ENCODE measurements at places on chromosomes 5 and 9.

GRCh38 chr5:66168226-66168625 is 24.1 kb downstream of the SREK1 start:
- DNase-seq, result no peak

GRCh38 chr5:14181299-14181968 is 38.3 kb downstream of the TRIO start:
- DNase-seq, result no peak

- no peak for DNase-seq
Observed at GRCh38 chr5:139903450-139903794, 107.8 kb downstream of the PSD2 start.

DNA sequence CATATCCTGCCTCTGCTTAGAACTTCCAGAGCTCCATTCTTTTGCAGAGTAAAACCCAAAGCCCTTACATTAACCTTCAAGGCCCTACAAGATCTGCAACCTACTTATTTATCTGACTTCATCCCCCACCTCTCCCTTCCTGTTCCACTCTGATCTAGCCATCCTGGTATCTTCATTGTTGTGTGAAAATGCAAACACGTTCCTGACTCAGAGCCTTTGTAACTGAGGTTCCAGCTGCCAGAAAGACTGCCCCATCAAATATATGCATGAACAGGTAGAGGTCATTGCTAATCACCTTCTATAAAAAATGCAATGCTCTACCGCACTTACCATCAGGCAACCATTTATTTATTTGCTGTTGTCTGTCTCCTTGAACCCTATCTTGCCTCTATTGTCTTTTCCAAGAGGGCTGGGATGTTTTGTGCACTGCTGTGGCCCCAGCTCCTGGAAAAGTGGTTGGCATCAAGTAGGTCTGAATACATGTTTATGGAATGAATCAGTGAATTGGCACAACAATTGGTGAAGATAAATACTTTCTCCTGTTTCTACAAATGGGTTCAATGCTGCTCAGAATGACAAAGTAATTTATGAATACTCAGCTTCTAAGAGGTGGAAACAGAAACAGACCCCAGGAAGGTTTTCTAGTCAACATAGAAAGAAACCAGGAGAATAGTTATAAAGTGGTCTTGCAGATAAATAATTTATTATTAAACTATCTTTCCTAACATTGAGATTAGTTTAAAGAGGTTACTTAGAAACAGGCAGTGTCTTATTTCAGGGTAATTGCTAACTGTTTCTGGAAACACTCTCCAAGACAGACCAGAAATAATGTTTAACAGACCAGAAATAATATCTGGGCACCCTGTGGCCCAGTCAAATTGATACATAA is 230.6 kb upstream of the CD180 start:
- DNase-seq, result no peak

- DNase-seq, result no peak
Observed at GRCh38 chr9:115759426-115759825, 394.2 kb upstream of the PAPPA start.

DNA sequence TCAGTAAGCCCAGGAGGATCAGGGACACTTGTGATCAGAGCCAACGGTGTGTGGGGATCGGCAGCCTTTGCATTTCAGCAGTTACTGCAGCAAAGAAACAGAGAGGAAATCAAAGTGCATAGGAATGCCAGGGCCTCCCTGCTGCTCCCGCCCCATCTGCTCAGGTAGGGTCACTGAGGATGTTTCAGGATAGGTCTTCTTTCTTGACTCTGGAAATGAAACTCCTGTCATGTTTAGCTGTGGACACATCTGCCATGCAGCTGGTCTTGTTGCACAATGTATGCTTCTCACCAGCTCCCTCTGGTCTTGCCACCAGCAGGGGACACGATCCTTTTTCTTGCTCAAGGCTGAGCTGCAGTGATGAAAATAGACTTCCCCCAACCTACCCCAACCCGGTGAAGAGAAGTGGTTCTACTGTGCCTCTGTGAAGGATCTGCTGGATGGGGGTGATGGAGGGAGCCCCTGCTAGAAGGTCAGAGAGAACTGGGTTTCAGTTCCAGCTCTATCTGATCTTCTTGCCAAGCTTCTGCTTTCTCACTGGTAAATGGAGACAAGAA is 185.2 kb upstream of the KLF4 start:
- DNase-seq, result peak; percentile 30

DNA sequence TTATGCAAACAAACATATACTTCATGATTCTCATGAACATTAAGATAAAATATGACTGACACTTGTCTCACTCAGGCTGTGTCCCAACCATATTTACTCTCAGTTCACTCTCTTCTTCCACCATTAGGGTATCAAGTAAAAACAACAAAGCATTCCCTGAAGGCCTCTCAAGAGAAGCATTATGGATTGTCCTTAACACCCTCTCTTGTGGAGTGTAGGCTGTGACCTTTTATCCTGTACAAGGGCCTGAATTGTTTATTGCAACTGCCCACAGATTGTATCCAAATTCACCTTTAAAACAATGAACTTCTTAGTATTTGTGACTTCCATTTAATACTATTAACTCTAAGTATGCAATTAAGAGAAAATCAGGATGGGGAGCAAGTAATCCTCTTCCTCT is 78.1 kb downstream of the RICTOR start:
- DNase-seq, result no peak
